ENCODE measurements at places on chromosomes 3 and 15.

GRCh38 chr15:84894736-84895425 lies 10.4 kb downstream of the SLC28A1 start:
- DNase-seq: no peak

GRCh38 chr3:9124730-9125129 lies 124.7 kb downstream of the SRGAP3 start:
- DNase-seq: no peak

- DNase-seq: no peak
Observed at GRCh38 chr3:120762615-120763014, 20.1 kb downstream of the GTF2E1 start.

- no peak for DNase-seq
Observed at GRCh38 chr3:48413611-48414010, 16.3 kb downstream of the PLXNB1 start.

DNA sequence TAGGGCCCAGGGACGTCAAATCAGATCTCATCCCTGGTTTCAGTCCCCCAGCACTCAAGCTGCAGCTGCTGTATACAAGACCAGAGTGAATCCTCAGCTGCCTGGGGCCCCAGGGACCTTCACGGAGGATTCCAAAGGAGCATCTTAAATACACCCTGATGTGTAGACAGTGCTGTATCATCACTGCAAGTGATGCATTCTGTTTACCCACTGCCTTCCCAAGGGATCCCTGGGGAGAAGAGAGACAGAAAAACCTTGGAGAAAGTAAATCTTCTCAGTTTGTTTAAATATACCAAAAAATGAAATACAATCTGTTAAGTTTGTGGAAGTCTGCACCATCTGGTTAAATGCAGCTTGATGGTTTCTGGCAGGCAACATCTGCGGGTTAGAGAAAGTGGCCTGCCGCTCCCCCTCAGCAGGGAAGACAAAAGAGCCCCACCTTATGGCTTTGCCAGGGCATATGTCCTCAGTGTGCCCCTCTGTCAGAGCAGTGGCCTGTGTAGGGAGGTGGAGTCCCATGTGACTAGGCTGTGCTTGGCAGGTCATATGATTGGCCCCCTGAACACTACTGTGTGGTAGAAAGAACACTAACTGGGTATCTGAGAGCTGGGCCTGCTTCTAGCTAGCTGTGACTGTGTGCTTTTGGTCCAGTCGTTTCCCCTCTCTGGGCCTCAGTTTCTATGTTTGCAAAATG lies 222.2 kb upstream of the TRIM42 start:
- DNase-seq: no peak

DNA sequence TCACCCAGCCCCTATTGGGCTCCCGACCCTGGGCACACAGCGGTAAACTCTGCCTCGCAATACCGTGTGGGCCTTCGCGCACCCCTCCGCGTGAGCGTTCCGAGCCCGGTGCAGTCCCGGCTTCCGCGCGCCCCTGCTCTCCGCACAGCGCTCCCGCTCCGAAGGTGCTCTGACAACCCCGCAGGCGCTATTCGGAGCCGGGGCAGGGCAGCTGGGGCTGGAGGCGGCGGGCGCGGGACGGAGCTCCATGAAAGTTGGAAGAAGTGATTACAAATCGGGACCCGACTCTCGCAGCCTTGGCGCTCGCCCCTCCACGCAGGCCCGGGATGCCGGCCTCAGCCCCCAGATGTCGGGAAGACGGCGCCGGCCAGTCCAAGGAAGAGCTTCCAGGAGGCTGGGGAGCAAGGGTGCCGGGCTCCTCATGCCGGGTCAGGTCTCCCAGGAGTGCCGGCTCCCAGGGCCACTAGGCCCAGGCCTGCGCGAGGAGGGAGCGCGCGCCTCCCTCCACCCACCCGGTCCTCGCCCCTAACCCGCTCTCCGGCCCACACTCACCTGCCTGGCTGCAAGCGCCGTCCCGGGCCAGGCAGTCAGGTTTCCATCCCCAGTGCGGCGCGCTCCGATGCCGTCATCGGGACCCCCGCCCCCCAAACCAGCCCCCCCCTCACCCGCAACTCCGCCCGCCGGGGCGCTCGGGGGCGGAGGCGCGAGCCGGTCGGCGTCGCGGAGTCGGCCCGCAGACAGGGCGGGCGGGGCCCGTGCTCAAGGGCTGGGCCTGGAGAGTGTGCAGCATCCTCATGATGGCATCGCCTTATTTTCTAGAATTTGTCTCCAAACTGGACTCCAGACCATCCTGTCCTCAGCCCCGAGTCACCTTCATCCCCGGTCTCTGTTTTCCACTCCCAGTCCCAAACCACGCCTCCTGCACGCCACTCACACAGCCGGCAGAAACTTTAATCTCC lies at the start of gene KIF7:
Gene KIF7 (minus strand): TSS at position 621 of the 959 bp plus-strand sequence. CDS start 2,537 bp downstream, outside the sequence.
- DNase-seq: peak; percentile 28

GRCh38 chr15:60647246-60647645 lies 168.3 kb upstream of the ICE2 start:
- DNase-seq: no peak

- no peak for DNase-seq
Observed at GRCh38 chr3:161744366-161744765, 247.8 kb downstream of the OTOL1 start.
